Naive thymus-derived CD4-positive, alpha-beta T cell (primary cell): ENCODE measurements at places on chromosomes 16 and 17. TPM values are rescaled to one million over a fixed set of nuclear protein-coding genes. Genes with fewer than 3 reads are reported as not detected.

The TNS4 gene
- total RNA-seq, result 10.3 and 10.8 TPM in 2 replicates

The CCL15 gene
- not detected for total RNA-seq

The CDH15 gene
- not detected for total RNA-seq

DNA sequence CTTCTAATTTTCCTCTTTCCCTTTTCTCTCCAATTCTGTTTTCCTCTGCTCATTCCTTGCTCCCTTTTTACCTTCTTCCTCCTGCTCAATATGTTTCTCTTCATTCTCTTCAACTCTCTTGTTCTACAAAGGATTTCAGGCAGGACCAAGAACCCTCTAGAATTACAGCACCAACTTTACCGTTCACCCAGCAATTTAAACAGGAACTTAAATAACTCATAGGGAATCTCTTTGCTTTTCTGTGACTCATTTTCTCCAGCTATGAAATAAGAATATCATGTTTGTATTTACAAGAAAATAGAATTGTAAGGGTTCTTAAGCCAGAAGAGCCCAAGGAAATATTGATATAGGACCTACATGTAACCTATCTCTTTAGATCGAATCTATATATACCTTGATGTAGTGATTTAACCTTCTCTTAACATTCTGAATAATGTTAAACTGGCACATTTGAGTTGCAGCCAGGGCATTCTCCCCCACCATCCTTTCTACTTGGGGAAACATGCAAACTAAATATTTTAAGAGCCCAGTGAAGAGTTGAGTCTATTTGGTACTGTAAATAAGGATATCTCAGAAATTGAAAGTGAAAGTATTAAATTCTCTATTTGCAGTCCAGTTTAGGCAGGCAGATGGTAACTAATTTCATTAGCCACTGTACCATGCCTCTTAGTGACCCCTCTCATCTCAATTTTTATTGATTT, 137.0 kb downstream of the ANKFN1 start:
- H3K27ac ChIP-seq, result no peak overlapping the region
- H3K36me3 ChIP-seq, result no peaks in the 10 kb centered on the region
- peak overlapping the region; percentile 27 for H3K4me3 ChIP-seq
- DNase-seq, result no peak
- no peaks in the 10 kb centered on the region for H3K27me3 ChIP-seq

GRCh38 chr17:78322327-78322857, 37.5 kb downstream of the SOCS3 start:
- DNase-seq, result no peak
- no peaks in the 10 kb centered on the region for H3K27me3 ChIP-seq
- H3K36me3 ChIP-seq, result no peaks in the 10 kb centered on the region
- no peak overlapping the region for H3K27ac ChIP-seq
- no peak overlapping the region for H3K4me3 ChIP-seq

DNA sequence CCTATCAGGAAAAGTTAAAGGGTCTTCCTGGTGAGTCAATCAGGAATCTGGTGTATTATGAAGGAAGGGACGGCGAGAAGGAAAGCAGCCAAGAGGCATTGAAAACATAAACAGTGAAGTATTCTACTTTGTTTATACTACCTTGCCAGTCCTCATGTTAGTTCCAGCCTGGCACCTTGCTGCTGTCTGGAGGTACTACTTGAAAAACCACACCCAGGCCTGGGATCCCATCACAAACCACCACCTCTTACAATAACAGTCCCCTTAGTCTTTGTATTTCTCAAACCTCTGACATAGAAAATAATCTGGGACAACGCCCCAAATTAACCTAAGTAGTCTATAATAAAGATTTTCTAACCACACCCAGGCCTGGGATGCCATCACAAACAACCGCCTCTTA, 676.7 kb upstream of the SOX9 start:
- H3K4me1 ChIP-seq, result no peaks in the 10 kb centered on the region
- no peaks in the 10 kb centered on the region for H3K27me3 ChIP-seq
- H3K27ac ChIP-seq, result no peak overlapping the region
- H3K4me3 ChIP-seq, result no peak overlapping the region

DNA sequence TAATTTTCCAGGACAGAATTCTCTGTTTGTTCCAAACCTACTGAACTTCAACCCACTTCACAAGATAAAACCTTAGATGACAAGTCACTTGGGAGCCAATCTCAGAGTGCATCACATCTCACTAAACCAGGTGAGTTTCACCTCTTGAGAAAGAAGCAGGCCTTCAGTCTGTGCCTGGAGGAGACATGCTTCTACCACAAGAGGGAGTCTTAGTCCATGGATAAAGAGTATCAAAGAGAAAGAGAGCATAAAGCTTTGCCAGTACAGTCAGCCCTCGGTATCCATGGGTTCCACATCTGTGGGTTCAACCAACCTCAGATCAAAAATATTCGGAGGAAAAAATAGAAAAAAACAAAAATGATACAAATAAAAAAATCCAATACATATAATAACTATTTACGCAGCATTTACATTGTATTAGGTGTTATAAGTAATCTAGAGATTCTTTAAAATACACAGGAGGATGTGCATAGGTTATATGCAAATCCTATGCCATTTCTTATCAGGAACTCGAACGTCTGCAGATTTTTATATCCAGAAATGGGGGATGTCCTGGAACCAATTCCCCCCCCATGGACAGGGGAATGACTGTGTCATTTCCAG, 37.7 kb downstream of the DUSP14 start:
- H3K27me3 ChIP-seq, result no peaks in the 10 kb centered on the region
- H3K4me3 ChIP-seq, result no peak overlapping the region
- no peaks in the 10 kb centered on the region for H3K4me1 ChIP-seq
- peak; percentile 29 for DNase-seq

DNA sequence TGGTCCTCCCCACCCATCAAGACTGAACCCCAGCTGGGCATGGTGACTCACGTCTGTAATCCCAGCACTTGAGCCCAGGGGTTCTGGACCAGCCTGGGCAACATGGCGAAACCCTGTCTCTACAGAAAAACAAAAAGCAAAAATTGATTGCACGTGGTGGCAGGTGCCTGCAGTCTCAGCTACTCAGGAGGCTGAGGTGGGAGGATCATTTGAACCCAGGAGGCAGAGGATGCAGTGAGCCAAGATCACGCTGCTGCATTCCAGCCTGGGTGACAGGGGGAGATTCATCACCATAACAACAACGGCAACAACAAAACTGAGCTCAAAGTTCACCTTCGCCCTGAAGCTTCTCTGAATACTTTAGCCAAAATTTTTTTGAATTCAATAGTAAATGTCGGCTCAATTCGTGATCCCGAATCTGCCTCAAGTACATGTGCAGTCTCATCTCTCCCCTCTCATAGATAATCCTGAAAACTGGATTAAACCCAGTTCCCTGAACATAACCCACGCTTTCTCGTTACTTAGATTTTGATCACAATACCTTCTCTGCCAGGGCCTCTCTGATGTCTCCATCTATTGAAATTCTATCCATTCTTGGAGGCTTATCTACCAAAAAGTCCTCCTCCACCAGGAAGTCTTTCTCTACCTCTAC, 13.5 kb upstream of the MYH10 start:
- no peaks in the 10 kb centered on the region for H3K36me3 ChIP-seq
- H3K27ac ChIP-seq, result no peak overlapping the region
- no peak for DNase-seq
- no peaks in the 10 kb centered on the region for H3K4me1 ChIP-seq
- H3K27me3 ChIP-seq, result no peaks in the 10 kb centered on the region
- H3K4me3 ChIP-seq, result no peak overlapping the region

- no peak overlapping the region for H3K4me3 ChIP-seq
- H3K36me3 ChIP-seq, result no peaks in the 10 kb centered on the region
- peaks cover 39% of the 10 kb centered on the region for H3K4me1 ChIP-seq
- no peak overlapping the region for H3K27ac ChIP-seq
Observed at GRCh38 chr16:89366561-89367537, 123.5 kb downstream of the ANKRD11 start.

- H3K27ac ChIP-seq, result no peak overlapping the region
- H3K27me3 ChIP-seq, result peaks cover 16% of the 10 kb centered on the region
- peak; percentile 52 for DNase-seq
- peak overlapping the region; percentile 23 for H3K4me3 ChIP-seq
Observed at GRCh38 chr17:44970136-44970741, 2.1 kb upstream of the C1QL1 start.

- H3K4me1 ChIP-seq, result no peaks in the 10 kb centered on the region
- H3K27me3 ChIP-seq, result no peaks in the 10 kb centered on the region
- H3K36me3 ChIP-seq, result no peaks in the 10 kb centered on the region
Observed at GRCh38 chr17:18117982-18118975, 9.7 kb downstream of the MYO15A start.

DNA sequence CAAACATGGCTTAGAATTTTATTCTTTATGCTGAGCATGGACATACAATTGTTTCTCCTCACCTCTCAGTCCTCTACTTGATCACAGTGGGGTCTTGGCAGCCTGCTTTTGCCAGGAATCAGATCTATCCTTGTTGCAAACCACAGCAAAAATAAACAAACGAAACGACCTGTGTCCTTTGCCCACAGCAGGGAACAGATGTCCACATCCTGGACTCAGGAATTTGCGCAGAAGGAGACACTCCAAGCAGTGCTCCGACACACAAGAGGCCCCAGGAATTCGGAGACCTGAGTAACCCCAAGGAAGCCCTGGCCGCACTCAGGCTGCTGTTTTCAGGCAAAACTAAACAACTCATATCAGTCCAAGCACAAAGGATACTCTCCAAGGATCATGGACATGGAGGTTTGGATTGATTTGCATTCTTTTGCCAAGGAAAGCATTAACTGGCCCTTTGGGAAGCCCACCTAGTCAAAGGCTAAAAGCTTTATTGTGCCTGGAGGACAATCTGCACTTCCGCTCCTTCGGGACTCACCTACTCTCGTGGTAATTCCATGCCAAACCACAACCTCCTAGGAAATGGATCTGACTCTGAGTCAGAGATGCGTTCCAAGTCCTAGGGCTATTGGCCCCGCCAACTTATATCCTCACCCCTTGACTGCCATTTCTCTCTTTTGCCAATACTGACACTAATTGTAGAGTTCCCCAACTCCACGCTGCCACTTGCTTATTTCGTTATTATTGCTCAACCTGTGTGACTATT, 271.1 kb upstream of the CDH11 start:
- H3K27me3 ChIP-seq, result no peaks in the 10 kb centered on the region
- no peak overlapping the region for H3K4me3 ChIP-seq
- H3K27ac ChIP-seq, result no peak overlapping the region
- H3K4me1 ChIP-seq, result no peaks in the 10 kb centered on the region
- no peak for DNase-seq

- H3K4me3 ChIP-seq, result no peak overlapping the region
- no peaks in the 10 kb centered on the region for H3K36me3 ChIP-seq
- DNase-seq, result no peak
- H3K27ac ChIP-seq, result no peak overlapping the region
- H3K4me1 ChIP-seq, result no peaks in the 10 kb centered on the region
- H3K27me3 ChIP-seq, result no peaks in the 10 kb centered on the region
Observed at GRCh38 chr17:16918443-16918842, 53.5 kb downstream of the TNFRSF13B start.
